Glutamatergic neuron (in vitro differentiated cells): ENCODE measurements at places on chromosomes 7 and 10. TPM values are rescaled to one million over a fixed set of nuclear protein-coding genes. Genes with fewer than 3 reads are reported as not detected.

SVOPL gene
- total RNA-seq = not detected

CFAP43 gene
- total RNA-seq = 0.44 TPM

CYP3A7 gene
- total RNA-seq = not detected

ADAM8 gene
- total RNA-seq = 5.4 TPM

CALY gene
- 19.8 TPM for total RNA-seq

LOXL4 gene
- 6.1 TPM for total RNA-seq

FGFR2 gene
- total RNA-seq = 7.4 TPM

MAGI2 gene
- 64.2 TPM for total RNA-seq

BUD23 gene
- total RNA-seq = 42.6 TPM

CTBP2 gene
- 174 TPM for total RNA-seq

NAT16 gene
- 2.4 TPM for total RNA-seq

HTRA1 gene
- 1.4 TPM for total RNA-seq

DYDC1 gene
- not detected for total RNA-seq

OR2A42 gene
- not detected for total RNA-seq

ABCB4 gene
- 2.5 TPM for total RNA-seq

DNA sequence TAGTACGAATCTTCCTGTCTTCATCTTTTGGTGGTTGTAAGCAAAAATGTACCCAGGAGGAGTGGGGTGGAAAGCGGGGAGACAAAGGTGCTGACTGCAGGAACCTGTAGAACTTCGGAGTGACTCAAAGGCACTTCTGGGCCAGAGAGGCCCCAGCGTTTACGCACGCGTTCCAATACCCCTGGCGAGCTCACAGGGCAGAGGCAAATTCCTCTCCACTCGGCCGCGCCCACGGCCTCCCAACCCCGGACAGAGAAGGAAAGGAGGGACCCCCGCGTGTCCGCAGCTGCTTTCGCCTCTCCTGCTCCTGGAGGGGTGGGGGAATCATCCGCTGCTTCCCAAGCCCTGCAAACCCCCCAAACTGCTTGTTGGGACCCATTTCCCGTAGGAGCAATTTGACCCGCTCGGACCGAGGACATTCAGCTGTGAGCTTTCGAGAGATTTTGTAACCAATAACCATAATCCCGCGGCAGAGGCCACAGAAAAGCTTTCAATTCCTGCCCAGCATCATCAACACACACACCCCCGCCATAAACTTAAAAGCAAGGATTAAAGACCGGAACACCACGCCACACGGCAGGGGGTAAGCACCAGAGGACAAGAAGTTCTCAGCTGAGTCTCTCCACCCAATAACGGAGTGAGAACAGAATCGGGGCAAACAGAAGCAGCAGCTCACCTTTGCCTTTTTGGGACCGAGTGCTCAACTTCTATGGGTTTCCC lies 2.3 kb downstream of the IGF2BP3 start:
- peaks cover 33% of the 10 kb centered on the region for H3K4me1 ChIP-seq
- H3K36me3 ChIP-seq = no peaks in the 10 kb centered on the region
- H3K27ac ChIP-seq = peak overlapping the region; percentile 81
- peak overlapping the region; percentile 97 for H3K4me3 ChIP-seq
- DNase-seq = peak; percentile 41

- no peak for DNase-seq
- no peak overlapping the region for H3K27ac ChIP-seq
- no peaks in the 10 kb centered on the region for H3K27me3 ChIP-seq
- no peak overlapping the region for H3K4me3 ChIP-seq
Observed at GRCh38 chr10:42809676-42810075, 27.1 kb downstream of the BMS1 start.

DNA sequence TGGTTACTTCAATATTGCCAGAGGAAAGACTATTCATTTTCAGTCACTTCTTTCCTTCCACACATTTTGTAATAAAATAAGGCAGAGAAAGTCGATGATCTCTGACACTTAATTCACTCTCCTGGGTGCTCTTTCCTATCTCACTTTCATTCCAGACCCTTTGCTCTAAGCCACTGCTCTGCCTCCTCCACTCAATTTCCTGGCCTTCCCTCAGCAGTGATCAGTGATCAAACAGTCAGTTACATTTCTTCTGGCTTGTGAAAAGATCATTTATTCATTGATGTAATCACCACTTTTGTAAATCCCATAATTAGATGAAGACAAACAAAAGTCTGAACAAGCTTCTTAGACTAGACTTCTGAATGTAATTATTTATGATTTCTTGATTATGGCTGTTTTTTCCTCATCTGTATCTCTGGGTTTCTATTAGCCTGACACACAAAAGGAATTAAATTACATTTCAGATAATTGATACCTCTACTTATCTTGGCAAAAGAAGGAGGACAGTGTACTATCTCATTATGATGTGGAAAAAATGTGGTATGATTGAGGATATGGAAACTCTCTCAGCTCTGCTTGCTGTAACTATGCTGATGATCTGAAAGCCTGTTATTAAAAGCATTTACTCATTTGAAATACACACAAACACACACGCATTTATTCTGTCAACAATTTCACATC lies 1102.3 kb downstream of the GRM8 start:
- DNase-seq = no peak
- H3K36me3 ChIP-seq = no peaks in the 10 kb centered on the region
- H3K27me3 ChIP-seq = no peaks in the 10 kb centered on the region
- no peak overlapping the region for H3K4me3 ChIP-seq

GRCh38 chr7:70408477-70408876 lies 723.5 kb upstream of the GALNT17 start:
- no peak overlapping the region for H3K27ac ChIP-seq
- H3K27me3 ChIP-seq = peaks cover 3% of the 10 kb centered on the region
- H3K4me1 ChIP-seq = peaks cover 28% of the 10 kb centered on the region
- DNase-seq = no peak

GRCh38 chr10:11145495-11145855 lies 127.8 kb downstream of the CELF2 start:
- H3K27me3 ChIP-seq = peaks cover 6% of the 10 kb centered on the region
- peak overlapping the region; percentile 30 for H3K27ac ChIP-seq
- H3K4me3 ChIP-seq = no peak overlapping the region
- DNase-seq = no peak
- H3K36me3 ChIP-seq = no peaks in the 10 kb centered on the region
- H3K4me1 ChIP-seq = peaks cover 39% of the 10 kb centered on the region

GRCh38 chr10:114398587-114399331 lies 5.5 kb downstream of the AFAP1L2 start:
- H3K36me3 ChIP-seq = no peaks in the 10 kb centered on the region
- peaks cover 7% of the 10 kb centered on the region for H3K27me3 ChIP-seq
- no peak for DNase-seq
- H3K4me3 ChIP-seq = no peak overlapping the region
- H3K27ac ChIP-seq = no peak overlapping the region
- H3K4me1 ChIP-seq = peaks cover 5% of the 10 kb centered on the region

GRCh38 chr10:132939957-132940790 lies 2.2 kb downstream of the CFAP46 start:
- peak overlapping the region; percentile 42 for H3K4me3 ChIP-seq
- H3K36me3 ChIP-seq = peaks cover 5% of the 10 kb centered on the region
- peak; percentile 85 for DNase-seq
- peak overlapping the region; percentile 17 for H3K27ac ChIP-seq

DNA sequence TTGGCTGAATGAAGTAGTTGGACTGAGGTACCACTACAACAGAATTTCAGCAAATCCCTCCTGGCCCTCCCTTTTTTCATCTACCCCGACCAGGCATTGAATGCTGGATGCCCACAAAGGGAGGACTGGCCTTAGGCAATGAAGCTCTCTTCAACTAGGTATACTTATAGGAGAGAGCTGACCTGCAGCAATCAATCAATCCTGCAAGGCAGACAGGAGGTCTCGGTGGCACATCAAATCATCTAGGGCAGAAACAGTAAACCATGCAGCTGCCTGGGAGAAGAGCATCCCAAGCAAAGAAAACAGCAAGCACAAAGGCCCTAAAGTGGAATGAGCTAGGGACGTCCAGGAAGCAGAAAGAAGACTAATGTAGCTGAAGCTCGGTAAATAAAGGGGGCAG lies 2.4 kb upstream of the ABRAXAS2 start:
- H3K27me3 ChIP-seq = peaks cover 5% of the 10 kb centered on the region
- no peaks in the 10 kb centered on the region for H3K36me3 ChIP-seq
- no peak for DNase-seq
- H3K27ac ChIP-seq = no peak overlapping the region

DNA sequence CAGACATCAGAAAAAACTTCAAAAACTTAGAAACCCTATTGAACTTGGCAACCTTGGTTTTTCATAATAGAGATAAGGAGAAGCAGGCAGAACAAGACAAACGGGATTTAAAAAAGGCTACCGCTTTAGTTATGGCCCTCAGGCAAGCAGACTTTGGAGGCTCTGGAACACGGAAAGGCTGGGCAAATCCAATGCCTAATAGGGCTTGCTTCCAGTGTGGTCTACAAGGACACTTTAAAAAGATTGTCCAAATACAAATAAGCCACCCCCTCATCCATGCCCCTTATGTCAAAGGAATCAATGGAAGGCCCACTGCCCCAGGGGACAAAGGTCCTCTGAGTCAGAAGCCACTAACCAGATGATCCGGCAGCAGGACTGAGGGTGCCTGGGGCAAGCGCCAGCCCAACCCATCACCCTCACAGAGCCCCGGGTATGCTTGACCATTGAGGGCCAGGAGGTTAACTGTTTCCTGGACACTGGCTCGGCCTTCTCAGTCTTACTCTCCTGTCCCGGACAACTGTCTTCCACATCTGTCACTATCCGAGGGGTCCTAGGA lies 115.3 kb downstream of the NRCAM start:
- DNase-seq = no peak
- H3K4me1 ChIP-seq = peaks cover 16% of the 10 kb centered on the region
- H3K4me3 ChIP-seq = no peak overlapping the region
- no peak overlapping the region for H3K27ac ChIP-seq
- no peaks in the 10 kb centered on the region for H3K27me3 ChIP-seq
- H3K36me3 ChIP-seq = no peaks in the 10 kb centered on the region

GRCh38 chr7:27173511-27173955 lies 587 bp downstream of the HOXA10 start:
- H3K4me3 ChIP-seq = no peak overlapping the region
- peaks cover 38% of the 10 kb centered on the region for H3K27me3 ChIP-seq
- H3K4me1 ChIP-seq = no peaks in the 10 kb centered on the region
- peaks cover 4% of the 10 kb centered on the region for H3K36me3 ChIP-seq

DNA sequence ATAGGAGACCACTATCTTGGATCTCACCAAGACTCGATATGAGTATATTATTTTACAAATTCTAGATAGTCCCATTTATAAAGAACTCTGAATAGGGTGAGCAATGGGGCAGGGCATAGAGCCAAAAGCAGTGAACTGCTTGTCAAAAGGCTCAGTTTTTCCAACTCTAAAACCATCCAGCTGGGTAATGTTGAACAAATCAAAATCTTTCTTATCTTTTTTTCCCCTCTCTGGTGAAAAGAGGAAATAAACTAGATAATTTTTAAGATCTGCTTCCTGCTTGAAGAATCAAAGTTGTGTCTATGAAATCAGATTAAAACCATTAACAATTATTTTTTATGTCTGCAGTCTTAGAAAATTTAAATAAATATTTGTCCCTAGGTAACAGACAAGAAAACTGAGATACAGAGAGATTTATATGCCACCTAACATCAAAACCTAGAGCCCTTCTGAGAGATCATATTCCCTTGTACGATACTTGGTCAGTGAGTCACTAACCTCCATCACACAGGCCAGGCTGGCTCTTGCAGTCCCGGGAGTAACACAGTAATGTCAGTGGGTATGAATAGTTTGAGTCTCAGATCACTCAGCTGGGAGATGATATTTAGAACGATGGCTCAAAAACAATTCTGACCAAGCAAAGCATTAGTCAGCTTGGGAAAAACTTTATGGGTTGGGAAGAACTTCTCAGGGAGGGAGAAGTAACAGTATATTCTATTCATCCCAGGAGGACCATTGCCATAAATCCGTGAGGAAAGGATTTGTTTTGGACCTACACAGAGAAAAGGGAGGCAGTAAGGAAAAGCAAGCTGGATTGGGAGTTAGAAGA lies 178.8 kb downstream of the REEP3 start:
- no peak for DNase-seq
- no peak overlapping the region for H3K27ac ChIP-seq
- no peak overlapping the region for H3K4me3 ChIP-seq
- H3K4me1 ChIP-seq = peaks cover 7% of the 10 kb centered on the region
- H3K36me3 ChIP-seq = peaks cover 3% of the 10 kb centered on the region

- H3K4me3 ChIP-seq = no peak overlapping the region
- H3K4me1 ChIP-seq = peaks cover 13% of the 10 kb centered on the region
- peaks cover 3% of the 10 kb centered on the region for H3K27me3 ChIP-seq
- H3K36me3 ChIP-seq = peaks cover 5% of the 10 kb centered on the region
- H3K27ac ChIP-seq = no peak overlapping the region
Observed at GRCh38 chr7:157406971-157407370, 70.2 kb downstream of the DNAJB6 start.

- no peak for DNase-seq
- no peak overlapping the region for H3K4me3 ChIP-seq
- H3K27ac ChIP-seq = no peak overlapping the region
- H3K27me3 ChIP-seq = peaks cover 3% of the 10 kb centered on the region
- H3K4me1 ChIP-seq = peaks cover 32% of the 10 kb centered on the region
Observed at GRCh38 chr7:80184693-80185092, 50.1 kb downstream of the GNAI1 start.

GRCh38 chr7:99219985-99220384 lies 12.1 kb upstream of the KPNA7 start:
- peaks cover 3% of the 10 kb centered on the region for H3K27me3 ChIP-seq
- H3K27ac ChIP-seq = no peak overlapping the region
- no peak for DNase-seq

DNA sequence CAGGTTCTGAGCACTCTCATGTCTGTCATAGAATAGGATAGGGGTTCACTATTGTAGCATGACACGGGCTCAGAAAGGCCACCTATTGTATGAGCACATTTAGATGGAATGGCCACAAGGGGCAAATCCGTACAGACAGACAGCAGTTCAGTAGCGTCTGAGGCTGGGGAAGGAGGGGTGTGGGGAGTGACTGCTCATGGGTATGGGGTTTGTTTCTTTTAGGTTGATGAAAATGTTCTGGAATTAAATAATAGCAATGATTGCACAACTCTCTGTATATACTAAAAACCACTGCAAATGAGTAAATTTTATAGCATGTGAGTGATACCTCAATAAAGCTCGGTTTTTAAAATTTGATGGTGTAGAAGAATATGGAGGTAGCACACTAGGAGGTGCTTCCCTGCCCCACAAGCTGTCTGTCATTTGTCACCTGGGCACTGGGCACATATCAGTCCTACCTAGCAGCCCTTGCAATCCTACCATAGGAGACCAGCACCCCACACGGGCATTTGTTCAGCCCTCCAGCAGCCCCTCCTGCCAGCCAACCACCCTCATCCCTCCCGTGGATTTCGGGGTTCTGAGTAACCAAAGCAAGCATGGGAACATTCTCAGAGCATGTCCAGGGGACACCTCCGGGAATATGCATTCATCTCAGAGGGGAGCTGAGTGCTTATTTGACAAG lies 35.2 kb downstream of the KCNMA1 start:
- no peak overlapping the region for H3K27ac ChIP-seq
- no peak for DNase-seq
- H3K4me3 ChIP-seq = no peak overlapping the region
- no peaks in the 10 kb centered on the region for H3K27me3 ChIP-seq

GRCh38 chr10:102718220-102718619 lies 3.8 kb downstream of the SFXN2 start:
- H3K27ac ChIP-seq = no peak overlapping the region
- DNase-seq = no peak
- no peaks in the 10 kb centered on the region for H3K36me3 ChIP-seq
- no peak overlapping the region for H3K4me3 ChIP-seq

GRCh38 chr7:3240826-3241430 lies 60.1 kb upstream of the SDK1 start:
- H3K36me3 ChIP-seq = peaks cover 17% of the 10 kb centered on the region
- H3K27ac ChIP-seq = peak overlapping the region; percentile 75
- peaks cover 38% of the 10 kb centered on the region for H3K4me1 ChIP-seq
- H3K4me3 ChIP-seq = peak overlapping the region; percentile 5
- peak; percentile 35 for DNase-seq

- H3K4me1 ChIP-seq = no peaks in the 10 kb centered on the region
- no peak overlapping the region for H3K27ac ChIP-seq
- no peak for DNase-seq
- peaks cover 2% of the 10 kb centered on the region for H3K27me3 ChIP-seq
Observed at GRCh38 chr10:128892005-128892404, 575.0 kb upstream of the MGMT start.
